ENCODE measurements at places on chromosomes 2 and 18.

DNA sequence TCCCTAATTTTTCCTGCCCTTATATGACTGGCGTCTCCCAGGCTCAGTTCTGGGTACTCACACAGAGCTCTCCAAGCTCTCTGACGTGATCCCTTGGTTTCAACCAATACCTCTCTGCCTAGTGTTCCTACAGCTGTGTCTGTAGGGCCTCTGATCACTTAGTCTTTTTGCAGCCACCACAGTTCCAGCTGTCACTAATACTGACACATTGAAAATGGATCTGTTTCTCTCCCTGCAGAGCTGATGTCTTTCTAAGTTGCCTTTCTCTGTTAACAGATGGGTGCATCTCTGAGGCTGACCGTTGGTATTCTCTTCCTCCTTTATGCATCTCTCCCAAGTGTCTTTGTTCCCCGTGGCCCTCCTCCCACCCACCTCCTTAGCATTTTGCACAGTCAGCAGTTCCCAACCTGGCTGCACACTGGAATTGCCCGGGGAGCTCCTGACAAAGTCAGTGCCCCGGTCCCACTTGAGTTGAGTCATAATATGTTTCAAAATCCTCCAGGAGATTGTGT lies 62.5 kb downstream of the CERS6 start:
- peak; percentile 30 for DNase-seq

- DNase-seq, result no peak
Measured at GRCh38 chr2:174931724-174932123, 73.5 kb downstream of the CHN1 start.

DNA sequence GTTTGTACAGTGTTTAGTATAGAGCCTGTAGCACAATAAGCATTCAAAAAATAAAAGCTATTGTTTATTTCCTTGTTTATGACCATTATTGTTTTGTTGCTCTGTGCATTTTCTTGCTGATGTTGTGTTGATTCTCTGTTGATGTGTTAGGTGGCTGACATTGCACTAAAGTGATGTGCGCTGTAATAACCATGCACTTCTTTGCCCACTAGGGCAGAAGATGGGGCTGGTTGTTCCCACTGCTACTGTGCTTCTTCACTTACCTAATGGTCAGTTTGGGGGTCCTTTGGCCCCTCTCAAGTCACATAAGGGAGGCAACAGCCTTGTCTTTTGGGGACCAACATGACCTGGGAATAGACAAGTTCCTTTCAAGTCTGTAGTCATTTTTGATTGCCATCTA lies 6.0 kb downstream of the SCG2 start:
- no peak for DNase-seq

- DNase-seq, result no peak
Measured at GRCh38 chr2:8796315-8796848, 41.0 kb downstream of the KIDINS220 start.

- no peak for DNase-seq
Measured at GRCh38 chr2:60414495-60415138, 138.8 kb downstream of the BCL11A start.

DNA sequence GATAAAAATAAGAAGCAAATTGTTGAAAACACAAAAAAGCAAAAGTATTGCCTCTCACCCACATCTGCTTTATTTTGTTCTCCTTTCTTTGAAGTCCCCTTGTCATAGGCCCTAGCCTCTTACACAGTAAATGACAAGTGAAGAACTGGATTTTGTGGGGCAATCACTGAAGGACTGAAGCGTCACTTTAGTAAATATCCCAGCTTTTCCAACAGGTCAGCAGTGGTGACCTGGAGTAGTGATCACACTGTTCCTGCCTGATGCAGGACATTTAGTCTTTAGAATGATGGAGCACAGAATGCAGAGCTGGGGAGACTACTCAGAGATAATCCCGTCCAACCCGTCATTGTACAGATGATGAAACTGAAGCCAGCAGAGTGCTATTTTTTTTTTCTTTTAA lies 28.1 kb upstream of the TDRD15 start:
- no peak for DNase-seq

DNA sequence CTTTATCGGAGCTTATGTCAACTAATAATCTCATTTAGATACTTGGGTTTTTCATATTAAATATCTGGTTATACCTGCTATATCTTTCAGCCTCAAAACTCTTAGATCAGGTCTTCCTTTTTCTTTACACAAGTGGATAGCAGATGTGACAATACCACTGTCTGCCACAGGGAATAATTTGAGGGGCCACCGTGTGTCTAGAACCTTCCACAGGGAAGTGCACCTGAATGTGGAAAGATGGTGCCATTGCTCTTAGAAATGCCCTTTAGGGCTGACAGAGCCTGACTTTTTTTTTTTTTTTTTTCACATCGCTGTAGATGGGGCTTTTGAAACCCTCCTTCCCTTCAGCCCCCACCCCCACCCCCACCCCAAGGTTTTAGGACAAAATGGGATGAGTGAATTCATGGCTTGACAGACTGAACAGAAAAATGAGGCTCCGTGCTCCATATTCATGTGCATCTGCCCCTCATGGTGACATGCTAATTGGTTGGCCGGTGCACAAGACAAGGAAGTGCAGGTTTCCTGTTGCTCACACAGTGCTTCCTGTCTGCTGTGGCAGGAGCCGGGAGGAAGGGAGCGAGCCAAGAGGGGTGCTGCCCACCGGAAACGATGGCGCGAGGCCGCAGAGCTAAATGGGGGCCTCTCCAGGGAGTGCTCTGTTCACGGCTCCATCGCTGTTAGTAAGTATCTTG lies 246.0 kb downstream of the LDLRAD4 start:
- no peak for DNase-seq

DNA sequence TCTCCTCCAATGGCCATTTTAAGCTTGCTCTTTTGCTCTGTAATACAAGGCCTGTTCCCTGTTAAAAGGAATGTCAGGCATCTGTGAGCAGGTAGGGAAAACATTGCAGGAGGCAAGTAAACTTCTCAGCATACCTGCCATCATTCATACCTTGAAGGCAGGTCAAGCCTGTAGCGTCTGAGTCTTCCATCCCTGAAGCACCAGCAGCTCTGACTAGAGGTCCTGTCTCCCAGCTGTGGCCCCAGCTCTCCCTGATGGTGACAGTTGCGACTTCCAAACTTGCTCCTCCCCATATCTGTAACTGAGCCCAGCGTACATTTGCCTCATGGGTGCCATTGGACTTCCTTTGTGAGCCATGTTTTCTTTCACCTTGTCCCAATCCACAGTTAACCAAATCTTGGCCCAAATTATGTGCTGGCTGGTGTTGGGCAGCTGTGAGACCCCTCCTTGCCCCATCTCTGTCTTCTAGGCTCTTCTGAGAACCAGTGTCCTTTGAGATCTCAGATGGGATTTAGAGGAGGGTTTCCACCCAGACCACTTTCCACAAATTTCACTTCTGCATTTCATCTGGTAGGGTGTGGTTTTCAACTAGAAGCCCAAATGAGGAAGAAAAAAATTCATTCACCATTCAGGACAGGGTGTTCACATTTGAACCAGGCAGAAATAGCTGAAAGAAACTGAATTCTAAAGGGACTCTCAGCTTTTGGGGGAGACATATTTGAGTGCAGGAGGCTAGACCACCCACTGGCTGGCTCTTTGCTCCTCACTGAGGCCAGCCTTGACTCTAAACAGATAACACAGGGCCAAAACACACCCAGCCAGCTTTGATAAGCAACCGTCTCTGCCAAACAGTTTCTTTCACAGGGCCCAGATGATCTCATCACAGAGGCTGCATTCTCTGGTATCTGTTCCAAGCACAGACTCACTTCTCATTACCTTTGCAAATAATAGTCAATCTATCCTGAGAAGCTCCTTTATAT lies 66.4 kb upstream of the MSH2 start:
- DNase-seq, result no peak

GRCh38 chr2:100046961-100047947 lies 95.1 kb downstream of the AFF3 start:
- no peak for DNase-seq

- DNase-seq, result no peak
Measured at GRCh38 chr2:106358521-106358920, 109.7 kb downstream of the RGPD3 start.

Data from SW480 (cell line).